ENCODE measurements at places on chromosomes 11 and 22.
A peak's percentile ranks its signal among the peaks of the same experiment; 100 is the strongest.

DNA sequence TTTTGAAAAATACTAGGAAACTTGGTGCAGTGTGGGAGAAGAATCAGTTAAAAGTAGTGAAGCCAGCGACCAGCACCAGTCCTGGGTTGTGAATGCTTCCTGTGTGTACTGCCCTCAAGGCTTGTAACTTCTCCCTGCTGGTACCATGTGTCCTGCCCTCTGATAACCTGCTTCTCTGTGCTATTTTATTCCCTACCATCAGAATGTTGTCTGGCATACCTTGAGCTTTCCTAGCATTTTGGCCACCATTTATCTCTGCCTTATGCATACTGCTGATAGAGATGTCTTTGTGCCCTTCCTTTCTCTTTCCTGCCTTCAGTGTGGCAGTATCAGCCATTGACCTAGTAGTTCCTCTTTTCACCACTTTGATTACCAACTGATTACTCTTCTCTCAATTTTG is 2.0 kb downstream of the GTF2H1 start:
- no peak for DNase-seq

GRCh38 chr11:2207212-2207611 is 35.6 kb upstream of the TH start:
- peak; percentile 10 for DNase-seq

- no peak for DNase-seq
Measured at GRCh38 chr11:130300567-130300966, 14.2 kb downstream of the ZBTB44 start.

DNA sequence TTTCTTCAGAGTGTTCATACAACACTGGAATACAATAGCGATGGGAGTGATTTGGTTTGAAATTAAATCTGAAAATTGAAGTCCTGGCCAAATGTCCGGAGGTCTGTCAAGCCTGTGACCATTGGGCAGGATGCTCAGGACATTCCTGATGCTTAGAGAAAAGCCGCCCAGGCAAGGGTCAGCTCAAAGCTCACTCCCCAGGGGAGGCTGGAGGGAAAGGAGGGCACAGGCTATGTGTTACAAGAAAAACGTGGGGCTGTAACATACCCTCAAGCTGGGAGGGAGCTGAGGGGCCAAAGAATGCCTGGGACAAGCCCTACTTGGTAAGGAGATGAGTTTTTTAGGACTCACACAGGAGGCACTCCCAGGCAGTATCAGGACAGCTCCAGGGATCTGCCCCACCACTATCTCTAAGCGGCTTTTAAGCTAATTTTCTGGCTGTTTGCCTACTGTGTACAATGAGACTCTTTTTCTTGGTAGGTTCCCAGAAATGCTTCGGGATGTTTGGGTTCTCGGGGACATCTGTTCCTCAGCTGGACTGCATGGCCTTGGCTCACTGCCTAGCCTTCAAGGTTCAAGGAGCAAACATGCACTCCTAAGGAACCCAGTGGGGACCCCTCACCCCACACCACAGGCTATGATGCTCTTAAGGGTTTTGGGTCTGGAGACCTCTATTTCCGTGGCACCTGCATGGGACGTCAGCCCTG is 500.1 kb downstream of the BRD1 start:
- no peak for DNase-seq

DNA sequence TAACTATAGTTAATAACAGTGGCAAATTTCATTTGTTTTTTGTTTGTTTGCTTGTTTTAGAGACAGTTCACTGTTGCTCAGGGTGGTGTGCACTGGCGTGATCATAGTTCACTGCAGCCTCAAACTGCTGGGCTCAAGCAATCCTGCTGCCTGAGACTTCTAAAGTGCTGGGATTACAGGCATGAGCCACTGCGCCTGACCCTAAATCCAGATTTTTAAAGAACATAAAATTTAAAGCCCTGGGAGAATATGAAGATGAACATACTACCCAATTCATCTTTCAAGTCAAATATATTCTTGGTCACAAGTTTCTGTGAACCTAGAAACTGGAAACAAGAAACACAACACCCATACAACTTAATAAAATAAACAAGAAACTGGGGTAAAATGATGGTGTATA is 28.1 kb downstream of the RRAS2 start:
- DNase-seq, result no peak

DNA sequence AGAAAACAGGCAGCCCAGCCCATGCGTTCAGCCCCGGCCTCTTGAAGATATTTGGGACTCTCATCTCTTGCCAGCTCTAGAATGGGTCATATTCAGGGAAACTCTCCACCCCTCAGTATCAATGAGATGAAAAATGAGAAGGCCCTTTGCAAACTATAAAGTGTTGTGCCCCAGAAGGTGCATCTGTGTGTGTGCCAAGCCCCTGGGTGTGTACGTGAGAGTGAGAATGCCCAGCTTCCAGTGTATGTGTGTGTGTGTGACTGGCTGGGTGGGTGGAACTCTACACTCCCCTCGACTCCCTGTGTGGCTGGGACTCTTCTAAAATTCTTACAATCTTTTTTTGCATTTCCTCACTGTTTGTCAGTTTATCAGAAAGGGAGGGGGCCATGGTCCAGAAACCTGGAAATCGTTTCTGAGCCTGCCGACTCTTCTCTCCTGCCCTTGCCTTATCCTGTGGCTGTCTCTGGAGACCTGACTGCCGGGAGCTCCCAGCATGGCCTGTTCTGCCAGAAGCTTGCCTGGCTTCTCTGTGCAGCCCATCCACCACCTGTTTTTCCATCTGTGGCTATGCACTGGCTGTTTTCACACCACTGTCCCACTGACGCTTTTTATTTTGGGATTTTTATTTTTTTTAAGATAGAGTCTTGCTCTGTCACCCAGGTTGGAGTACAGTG is 1.2 kb downstream of the P2RY6 start:
- no peak for DNase-seq

GRCh38 chr11:12114193-12115033 is 4.0 kb downstream of the MICAL2 start:
- DNase-seq, result no peak

GRCh38 chr22:41674846-41675340 is 13.8 kb downstream of the SNU13 start:
- no peak for DNase-seq

DNA sequence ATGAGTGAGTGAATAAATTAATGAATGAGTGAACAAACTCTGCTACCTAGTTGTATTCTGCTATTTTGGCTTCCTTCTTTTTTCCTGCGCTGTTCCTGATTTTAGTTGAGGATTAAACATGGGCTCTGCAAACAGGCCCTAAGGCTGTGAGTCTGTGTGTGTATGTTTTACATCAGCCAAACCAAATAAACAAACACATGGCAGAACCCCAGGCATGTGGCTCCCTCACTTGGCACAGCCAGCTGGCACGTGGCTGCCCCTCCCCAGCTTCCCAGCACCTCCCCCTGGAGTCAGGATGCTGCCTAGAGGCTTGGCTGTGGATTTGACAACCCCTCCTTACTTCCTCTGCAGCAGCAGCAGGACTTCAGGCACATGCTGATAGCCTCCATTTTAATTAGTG is 593.2 kb downstream of the INSC start:
- no peak for DNase-seq

DNA sequence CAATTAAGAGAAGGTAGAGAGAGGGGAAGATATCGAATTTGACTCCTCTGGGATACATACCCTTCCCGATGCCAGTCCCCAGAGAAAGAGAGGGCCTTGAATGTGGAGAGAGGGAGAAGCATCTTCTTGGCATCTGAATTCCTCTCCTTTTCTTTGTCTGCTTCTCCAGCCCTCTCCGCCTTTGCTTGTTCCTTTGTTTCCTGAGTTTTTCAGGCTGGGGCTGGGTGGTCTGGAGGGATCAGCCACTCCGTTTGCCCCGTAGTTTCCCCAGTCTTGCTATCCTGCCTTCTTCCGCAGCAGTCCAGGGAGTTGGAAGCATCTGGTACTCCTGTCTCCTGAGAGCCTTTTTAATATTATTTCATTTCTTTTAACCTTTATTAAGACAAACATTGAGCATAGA is 107.1 kb upstream of the CADM1 start:
- DNase-seq, result no peak

All from activated naive CD4-positive, alpha-beta T cell treated with anti-CD3 and anti-CD28 coated beads, Interleukin-2, amount 10 ng/mL, durations not matched to agents 7 days and 5 days (primary cell).